Hematopoietic multipotent progenitor cell treated with erythropoietin and hydrocortisone succinate and interleukin-3 and kit ligand, for 6 days (in vitro differentiated cells): ENCODE measurements at places on chromosomes 2 and 18.

DNA sequence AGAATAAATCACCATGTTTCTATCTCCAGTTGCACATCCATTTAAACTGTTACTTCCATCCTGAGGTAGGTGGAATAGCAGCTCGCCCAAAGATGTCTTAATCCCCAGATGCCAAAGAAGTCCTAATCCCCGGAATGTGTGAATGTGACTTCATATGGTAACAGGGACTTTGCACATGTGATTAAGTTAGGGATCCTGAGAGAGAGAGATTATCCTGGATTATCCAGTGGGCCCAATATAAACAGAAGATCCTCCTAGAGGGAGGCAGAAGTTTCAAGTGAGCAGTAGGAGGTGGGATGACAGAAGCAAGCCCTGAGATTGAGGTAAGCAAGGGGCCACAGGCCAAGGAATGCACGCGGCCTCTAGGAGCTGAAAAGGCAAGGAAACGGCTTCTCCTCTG, 19.8 kb downstream of the CREG2 start:
- DNase-seq: no peak

- DNase-seq: peak; percentile 85
Measured at GRCh38 chr2:127859712-127860085, 1.7 kb upstream of the POLR2D start.

- no peak for DNase-seq
Measured at GRCh38 chr2:191582355-191582754, 95.6 kb upstream of the NABP1 start.

DNA sequence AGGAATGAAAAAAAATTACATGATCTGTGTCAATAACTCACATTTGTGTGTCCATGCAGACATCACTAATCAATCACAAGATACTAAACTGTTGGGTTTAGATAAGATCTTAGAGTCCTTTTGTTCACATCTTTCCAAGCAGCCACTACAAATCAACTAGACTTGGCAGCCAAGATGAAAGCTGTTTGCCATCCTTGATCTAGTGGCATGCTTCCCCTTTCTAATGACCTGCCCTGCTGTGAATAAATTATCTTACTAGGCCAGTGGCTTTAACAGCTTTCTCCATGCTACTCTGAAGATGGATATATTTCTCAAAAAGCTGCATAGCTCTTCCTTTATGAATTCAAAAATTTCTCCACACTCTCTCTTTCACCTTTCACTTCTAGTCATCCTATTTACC, 1338.0 kb upstream of the ACVR2A start:
- no peak for DNase-seq

DNA sequence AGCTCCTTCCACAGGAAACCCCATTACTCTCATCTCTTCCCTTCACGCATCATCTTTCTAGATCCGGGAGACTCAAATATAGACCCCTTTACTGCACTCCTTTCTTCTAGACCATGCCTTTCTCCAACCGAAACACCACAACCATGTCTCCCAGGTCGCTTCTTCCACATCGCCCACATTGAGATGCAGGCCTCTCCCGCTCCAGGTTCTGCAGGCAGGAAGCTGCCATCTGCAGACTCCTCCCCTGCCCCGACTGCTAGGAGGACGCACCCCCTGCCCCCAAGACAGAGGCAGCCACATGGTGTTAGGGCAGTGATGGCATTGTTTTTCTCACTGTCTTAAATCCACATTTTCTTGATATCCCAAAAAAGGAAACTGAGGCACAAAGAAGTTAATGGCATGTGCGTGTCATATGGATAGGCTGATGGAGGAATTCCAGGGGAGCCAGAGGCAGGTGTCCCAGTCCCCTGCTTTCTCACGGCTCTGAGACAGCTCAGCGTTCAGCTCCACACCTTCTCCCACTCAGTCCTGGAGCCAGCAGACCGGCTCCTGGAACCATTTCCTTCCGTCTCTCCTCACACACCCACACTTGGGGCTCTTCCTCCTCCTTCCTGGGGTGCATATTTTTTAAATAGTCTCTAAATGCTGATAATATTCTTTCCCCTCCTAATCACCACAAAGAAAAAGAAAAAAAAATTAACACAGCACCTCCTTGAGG, 438.4 kb downstream of the EIPR1 start:
- DNase-seq: no peak

GRCh38 chr2:21422050-21422449, 298.3 kb downstream of the TDRD15 start:
- DNase-seq: peak; percentile 37

GRCh38 chr2:12318427-12319057, 398.2 kb upstream of the TRIB2 start:
- DNase-seq: no peak

- no peak for DNase-seq
Measured at GRCh38 chr2:44826601-44827000, 114.9 kb upstream of the SIX3 start.

DNA sequence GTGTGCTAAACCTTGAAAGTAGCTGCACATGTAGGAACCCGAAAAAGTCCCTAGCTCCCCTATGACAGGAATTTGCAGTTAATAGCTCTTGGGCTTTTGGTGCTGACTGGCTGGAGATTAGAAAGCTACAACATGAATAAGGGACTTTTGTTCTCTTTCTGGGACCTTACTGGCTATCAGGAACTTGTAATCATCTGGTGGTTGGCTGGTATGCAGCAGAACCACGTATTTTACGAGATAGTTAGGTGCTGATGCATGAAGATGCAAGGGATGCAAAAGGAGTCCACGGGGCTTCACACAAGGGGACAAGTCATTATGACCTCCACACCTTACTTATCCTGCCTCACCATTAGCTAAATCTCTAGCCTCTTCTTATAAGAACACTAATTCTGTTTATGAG, 190.2 kb upstream of the NRXN1 start:
- no peak for DNase-seq

DNA sequence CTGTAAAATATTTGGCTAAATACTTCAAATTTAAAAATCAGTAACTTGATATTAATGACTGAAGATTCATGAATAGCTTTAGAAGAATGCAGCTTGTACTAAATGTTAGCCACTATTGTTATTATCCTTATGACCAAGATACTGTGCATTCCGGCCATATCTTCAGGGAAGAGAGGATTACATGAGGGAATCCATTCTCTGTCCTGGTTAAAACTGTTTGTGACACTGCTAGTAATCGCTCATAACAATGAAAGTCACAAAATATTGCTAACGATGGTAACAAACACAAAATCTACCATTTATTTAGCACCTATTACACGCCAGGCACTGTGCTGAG, 217.7 kb downstream of the PRKCE start:
- DNase-seq: no peak

- peak; percentile 62 for DNase-seq
Measured at GRCh38 chr2:215619022-215619958, 183.4 kb upstream of the FN1 start.

- DNase-seq: no peak
Measured at GRCh38 chr2:130346741-130347066, 4.0 kb downstream of the IMP4 start.

DNA sequence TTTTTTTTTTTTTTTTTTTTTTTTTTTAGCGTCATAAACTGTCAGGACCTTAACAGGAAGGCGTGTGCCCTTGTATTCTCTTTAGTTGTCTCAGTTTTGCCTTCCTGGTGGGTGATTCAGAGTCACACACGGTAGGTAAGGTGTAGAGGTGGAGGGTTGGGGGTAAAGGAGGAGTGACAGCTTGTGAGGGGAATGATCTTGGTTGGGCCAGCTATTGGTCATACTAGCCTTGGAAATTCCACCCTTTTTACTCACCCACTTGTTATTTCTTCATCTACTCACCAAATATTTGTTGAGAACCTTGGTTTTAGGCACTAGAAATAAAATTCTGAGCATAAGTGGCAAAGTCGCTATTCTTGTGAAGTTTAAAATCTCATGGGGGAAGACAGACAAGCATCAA, 22.2 kb downstream of the SMIM21 start:
- DNase-seq: no peak

GRCh38 chr2:51231071-51231470, 199.1 kb upstream of the NRXN1 start:
- DNase-seq: no peak

- no peak for DNase-seq
Measured at GRCh38 chr2:101508636-101509035, 33.7 kb upstream of the RFX8 start.

DNA sequence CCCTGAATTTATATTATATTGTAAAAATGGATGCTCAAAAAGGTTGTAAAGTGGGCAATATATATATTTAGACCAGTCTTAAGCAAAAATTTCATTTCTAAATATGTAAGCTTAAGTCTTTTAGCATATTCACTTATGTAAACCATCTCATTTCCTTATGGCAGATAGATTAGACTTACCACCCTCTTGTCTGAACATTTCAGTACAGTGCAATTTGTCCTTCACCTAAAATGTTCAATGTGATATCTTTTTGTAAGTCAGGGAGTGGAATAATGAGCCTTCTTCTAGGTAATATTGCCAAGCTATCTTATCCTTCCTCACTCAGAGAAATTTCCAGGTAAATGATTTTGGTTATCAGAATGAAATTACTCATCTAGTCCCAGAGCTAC, 92.3 kb downstream of the KLF7 start:
- no peak for DNase-seq

- DNase-seq: no peak
Measured at GRCh38 chr2:6216234-6216633, 524.0 kb downstream of the SOX11 start.

DNA sequence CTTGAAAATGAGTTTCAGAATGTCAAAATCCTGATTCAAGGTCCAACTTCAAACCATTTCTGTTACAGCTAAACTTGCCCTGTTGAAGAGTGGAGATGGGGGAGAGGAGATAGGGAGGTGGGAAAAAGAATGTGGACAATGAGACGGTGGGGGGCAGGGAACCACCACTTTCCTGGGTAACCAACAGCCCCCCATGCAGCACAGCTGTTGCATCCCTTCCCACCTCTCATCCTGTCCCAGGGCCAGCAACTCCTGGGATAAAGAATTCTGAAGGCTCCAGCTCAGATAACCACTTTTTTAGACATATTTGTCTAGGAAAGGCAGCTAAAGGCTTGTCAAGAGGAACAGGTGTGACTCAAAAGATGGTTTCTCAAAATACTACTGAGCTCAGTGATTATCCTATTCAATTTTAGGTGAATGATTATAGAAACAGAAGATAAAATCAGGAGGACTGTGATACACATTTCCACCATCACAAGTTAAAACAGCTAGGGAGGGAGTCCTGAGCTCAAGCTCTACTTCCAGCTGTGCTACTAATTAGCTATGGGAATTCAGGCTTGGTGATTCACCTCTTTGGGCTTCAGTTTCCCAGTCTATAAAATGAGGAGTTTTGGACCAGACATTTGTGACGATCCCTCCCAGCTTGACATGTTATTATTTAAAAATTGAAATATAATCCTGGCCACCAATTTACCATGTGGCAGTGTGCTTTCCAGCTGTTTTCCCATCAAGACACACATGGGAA, 36.3 kb downstream of the HDHD2 start:
- DNase-seq: no peak

GRCh38 chr2:180461761-180462160, 454.7 kb upstream of the CWC22 start:
- no peak for DNase-seq

GRCh38 chr2:239291475-239292350, 109.1 kb downstream of the HDAC4 start:
- DNase-seq: no peak

DNA sequence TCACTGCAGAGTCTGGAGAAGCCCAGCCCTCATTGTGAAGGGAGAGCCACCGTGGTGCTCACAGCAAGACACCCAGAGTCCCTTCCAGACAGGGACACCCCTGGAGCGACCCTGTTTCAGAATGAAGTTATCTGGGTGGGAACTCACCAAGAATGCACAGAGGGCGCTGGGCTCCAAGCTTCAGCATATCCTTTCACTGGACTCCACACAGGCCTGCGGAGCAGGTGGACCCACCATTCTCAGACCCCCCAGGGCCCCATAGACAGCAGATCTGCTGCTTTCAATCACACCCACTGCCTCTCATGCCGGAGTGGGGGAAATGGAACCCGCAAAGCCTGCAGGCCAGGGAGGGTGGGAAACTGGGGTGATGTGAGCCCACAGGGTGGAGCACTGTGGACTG, 87.8 kb downstream of the RRM2 start:
- DNase-seq: no peak

DNA sequence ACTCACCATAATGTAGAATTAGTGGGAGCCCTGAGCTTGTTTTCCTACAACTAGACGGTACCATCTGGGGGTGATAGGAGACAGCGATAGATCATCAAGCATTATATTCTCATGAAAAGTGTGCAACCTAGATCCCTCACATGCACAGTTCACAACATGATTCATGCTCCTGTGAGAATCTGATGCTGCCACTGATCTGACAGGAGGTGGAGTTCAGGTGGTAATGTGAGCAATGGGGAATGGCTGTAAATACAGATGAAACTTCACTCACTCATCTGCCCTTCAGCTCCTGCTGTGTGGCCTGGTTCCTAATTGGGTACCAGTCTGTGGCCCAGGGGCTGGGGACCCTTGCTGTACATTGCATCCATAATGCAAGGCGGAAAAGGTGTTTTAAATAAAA, 60.7 kb downstream of the USP34 start:
- DNase-seq: no peak

DNA sequence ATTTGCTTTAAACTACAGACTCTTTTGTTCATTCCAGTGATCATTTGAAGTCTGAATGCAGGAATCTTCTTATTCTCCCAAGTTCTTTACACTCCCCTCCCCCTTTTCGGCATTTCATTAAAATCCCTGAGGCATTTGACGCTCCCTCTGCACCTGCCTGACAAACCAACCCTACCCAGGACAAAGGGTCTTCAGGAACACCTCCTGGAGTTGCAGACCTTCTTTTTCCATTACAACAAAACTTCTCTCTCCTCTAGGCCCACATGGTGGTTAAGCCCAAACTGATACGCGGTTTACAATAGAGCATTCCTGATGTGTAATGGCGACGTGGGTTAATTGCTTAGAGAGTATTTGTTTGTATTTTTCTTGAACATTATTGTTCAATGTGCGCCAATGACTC, 367.4 kb downstream of the FBXO15 start:
- DNase-seq: no peak

GRCh38 chr2:188272121-188272520, 19.6 kb upstream of the GULP1 start:
- no peak for DNase-seq

DNA sequence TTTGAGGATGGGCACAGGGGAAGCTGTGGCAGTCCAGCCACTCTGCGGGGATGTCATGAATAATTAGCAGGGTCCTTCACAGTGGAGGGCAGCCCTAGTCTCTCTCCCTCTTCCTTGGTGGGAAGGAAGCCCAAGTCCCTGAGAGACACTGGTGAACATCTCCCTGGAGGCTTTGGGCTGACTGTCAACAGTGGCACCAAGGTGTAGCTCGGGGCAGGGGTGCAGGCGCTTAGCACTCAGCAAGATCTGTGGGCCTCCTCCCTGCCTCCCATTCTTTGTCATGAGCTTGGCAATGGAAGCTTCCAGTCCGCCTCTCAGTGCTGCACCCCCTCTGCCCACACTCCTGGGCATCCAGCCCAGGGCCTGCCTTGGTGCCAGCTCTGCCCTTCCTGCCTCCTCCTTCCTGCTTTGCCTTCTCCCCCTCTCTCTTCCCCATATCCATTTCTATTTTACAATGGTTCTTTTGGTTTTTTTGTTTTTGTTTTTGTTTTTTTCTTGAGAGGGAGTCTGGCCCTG, 59.4 kb downstream of the STEAP3 start:
- no peak for DNase-seq

- no peak for DNase-seq
Measured at GRCh38 chr2:4486971-4487370, 783.6 kb downstream of the DCDC2C start.
